ENCODE measurements at places on chromosomes 16 and 17.

- no peak for DNase-seq
These were observed 276.6 kb upstream of the TNRC6C start for GRCh38 chr17:77681861-77682260.

DNA sequence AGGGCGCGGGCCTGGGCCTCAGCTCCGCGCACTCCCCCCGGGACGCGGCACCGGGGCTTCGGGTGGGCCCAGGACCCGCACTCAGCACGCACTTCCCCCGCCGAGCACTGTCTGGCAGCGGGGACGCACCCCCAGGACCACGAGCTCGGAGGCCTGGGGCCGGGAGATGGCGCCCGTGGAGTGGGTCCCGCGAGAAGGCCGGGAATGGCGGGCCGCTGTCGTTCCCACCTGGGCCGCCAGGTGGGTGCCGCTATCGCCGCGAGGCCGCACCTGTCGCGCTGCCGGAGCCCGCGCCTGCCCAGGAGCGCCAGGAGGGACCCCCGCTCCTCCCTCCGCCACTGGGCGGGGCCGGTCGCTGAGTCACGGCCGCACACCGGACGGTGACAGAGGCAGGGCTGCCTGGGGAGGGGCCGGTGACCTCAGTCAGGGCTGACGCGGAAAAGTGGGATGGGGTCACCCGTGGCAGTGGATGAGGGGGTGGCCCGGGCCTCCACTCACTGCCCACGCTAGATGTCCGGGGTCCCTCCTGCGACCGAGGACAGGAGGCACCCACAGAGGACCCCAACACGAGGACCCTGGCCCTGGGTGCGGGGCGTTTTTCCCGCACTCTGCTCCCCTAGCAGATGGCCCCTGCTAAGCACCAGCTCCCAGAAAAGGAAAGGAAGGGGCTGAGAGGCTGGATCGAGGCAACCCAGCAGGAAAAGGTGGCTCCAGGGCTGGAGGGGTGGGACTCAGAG, 6.9 kb upstream of the ACTG1 start:
- no peak for DNase-seq

- no peak for DNase-seq
These were observed 143.8 kb downstream of the CCT6B start for GRCh38 chr17:34817252-34818035.

DNA sequence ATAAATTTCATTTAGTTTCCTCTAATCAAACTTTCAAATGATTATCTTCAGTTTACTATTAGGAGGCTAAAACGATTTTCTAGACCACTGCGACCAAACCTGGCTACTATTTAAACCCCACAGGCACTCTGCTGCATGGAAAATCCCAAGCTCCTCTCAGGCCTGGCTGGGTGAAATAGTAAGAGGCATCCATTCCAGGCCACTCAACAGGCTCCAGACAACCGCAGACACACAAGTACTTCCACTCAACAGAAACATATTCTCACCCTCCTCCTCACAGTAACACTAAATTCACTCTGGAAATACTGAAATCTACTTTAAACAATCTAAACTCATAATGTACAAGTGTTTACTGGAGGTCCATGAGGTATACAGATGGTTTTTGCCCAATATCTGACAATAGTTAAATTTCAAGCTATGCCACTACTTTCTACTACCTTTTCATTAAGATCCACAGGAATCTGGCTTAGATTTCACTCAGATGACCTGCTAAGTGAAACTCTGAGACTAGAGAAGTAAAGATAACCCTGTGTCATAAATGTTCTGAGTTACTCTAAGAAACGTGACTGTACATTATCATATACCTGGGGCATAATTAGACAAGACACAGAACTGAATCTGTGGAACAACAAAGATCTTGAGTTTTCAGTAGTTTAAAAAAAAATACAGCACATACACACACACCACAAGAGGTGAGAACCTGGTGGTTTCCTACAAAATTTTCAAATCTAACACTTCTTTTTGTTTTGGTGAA, 10.4 kb downstream of the VPS53 start:
- no peak for DNase-seq

Measured in AML-193 (cell line).